ENCODE measurements at places on chromosomes 3 and 15. TPM values are rescaled to one million over a fixed set of nuclear protein-coding genes. Genes with fewer than 3 reads are reported as not detected.

DNA sequence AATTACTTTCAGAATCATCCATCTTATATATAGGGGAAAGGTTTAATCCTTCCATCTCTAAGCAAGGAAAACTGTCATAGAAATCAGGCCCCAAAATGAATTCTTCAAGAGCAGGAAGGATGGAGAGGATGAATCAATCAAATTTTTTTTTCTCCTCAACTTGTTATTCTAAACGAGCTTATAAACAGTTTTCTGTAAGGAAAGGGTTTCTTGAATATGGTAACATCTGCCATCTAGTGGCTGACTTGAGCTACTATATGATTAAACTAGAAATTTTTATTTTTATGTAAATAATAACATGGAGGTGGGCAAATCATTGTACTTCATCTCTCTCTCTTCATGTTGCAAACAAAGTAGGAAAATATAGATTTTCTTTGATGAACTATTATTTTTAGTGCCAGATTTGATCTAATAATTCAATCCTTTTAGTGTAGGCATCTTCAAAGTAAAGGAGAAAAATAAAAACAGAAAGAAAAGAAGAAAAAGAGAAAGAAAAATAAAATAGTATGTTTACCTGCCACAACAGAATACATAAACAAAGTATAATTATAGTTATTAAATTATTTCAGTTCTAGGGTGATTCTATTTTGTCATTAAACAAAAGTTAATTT, 146.6 kb downstream of the SERPINI1 start:
- peak; percentile 83 for DNase-seq

NANOGP8 gene
- total RNA-seq: not detected

LINGO1 gene
- total RNA-seq: not detected

GRCh38 chr3:87200060-87200647, 27.0 kb upstream of the CHMP2B start:
- DNase-seq: no peak

- peak; percentile 75 for DNase-seq
Measured at GRCh38 chr15:58227706-58228543, 89.7 kb downstream of the AQP9 start.

GRCh38 chr15:64854041-64854440, 12.3 kb downstream of the PLEKHO2 start:
- no peak for DNase-seq

- DNase-seq: no peak
Measured at GRCh38 chr3:103170651-103171050, 735.8 kb downstream of the ZPLD1 start.

C3orf22 gene
- total RNA-seq: not detected

CHST14 gene
- 15.3 TPM for total RNA-seq

DNA sequence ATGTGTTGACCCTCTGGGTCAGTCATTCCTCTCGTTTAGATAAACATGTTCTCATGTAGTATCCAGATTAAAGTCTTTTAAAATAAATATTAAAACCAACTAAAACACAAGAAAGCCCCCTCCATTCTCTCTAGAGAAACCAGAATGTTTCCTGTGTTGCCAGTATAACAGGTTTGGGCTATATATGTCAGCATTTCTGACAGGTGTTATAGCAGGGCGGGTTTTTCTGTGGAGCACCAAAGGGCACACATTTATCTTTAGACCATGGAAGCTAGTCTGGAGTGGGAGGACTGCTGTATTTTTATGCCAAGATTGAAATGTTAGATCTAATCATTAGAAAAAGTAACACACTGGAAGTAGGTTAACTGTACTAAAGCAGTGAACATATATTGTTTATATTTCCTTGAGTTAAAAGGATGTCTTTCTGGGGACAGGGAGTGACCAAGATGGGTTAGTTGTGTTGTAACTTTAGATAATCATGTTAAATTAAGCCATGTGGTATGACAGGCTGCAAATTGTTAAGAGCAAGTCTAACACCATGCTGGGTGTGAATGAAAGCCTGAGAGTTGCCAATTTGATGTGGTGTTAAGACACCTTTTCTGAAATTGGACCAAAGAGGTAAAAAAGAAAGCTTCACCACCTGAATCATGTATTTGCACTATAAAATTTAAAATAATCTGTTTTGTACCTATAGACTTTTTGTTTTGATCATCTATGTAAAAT, 15.6 kb downstream of the KCTD6 start:
- no peak for DNase-seq

DNA sequence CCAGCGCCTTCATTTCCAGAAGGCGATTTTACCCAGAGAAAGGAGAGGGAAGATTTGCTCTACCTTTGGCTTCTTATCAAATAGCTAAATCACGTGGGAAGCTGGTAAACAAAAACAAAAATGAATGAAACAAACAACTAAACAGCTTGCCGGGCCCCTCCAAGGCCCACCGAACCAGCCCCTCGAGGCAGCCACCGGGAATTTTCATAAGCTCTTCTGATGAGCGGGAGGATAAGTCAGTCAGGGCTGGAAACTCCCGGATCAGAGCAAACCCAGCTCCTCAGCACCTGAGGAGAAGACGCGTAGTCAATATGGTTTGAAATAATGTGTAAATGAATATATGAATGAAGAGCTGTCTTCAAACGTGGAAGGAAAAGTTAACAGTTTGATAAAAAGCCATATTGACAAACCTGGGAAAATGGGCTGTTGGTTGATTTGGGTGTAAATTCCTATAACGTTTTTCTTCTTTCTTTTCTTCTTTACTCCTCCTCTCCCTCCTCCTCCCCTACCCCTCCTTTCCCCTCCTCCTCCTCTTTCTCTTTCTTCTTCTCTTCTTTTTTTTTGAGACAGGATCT, 10.7 kb downstream of the RPLP1 start:
- no peak for DNase-seq

- no peak for DNase-seq
Measured at GRCh38 chr3:52094571-52095485, 38.5 kb upstream of the DUSP7 start.

PLS1 gene
- total RNA-seq: 7.2 TPM

DNA sequence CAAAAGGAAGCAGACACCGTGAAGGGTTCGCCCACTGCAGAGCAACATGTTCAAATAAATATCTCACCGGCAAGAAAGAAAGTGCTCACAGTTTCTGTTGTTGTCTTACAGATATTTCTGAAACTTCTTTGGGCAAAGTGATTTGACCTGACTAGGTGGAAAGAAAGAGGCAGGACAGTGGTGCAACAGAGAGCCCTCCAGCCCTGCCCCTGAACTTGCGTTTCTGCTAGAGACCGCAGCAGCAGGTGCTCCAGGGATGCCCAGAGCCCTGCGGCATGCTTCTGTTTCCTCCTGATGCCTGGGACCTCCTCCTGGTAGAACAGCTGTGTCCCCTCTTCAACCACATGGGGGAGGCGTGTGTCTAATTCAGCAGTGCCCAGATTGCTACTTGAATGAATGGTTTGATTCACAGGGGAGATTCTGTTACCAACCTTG, 123.4 kb downstream of the ATP10A start:
- peak; percentile 72 for DNase-seq

DNA sequence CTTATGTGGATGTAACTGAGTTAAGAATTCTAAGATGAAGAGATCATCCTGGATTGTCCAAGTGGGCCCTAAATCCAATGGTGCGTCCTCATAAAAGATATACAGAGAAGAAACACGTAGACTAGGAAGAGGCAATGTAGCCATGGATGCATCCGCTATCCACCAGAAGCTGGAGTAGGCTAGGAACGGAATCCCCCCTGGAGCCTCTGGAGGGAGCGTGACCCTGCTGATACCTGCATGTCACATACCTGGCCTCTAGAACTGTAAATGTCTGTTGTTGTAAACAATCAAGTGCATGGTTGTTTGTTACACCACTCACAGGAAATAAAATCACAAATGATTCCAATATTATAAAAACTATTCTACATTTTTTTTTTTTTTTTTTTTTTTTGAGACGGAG, 254.5 kb upstream of the RORA start:
- DNase-seq: no peak

- DNase-seq: no peak
Measured at GRCh38 chr15:55254916-55255679, 34.5 kb downstream of the RAB27A start.

DNA sequence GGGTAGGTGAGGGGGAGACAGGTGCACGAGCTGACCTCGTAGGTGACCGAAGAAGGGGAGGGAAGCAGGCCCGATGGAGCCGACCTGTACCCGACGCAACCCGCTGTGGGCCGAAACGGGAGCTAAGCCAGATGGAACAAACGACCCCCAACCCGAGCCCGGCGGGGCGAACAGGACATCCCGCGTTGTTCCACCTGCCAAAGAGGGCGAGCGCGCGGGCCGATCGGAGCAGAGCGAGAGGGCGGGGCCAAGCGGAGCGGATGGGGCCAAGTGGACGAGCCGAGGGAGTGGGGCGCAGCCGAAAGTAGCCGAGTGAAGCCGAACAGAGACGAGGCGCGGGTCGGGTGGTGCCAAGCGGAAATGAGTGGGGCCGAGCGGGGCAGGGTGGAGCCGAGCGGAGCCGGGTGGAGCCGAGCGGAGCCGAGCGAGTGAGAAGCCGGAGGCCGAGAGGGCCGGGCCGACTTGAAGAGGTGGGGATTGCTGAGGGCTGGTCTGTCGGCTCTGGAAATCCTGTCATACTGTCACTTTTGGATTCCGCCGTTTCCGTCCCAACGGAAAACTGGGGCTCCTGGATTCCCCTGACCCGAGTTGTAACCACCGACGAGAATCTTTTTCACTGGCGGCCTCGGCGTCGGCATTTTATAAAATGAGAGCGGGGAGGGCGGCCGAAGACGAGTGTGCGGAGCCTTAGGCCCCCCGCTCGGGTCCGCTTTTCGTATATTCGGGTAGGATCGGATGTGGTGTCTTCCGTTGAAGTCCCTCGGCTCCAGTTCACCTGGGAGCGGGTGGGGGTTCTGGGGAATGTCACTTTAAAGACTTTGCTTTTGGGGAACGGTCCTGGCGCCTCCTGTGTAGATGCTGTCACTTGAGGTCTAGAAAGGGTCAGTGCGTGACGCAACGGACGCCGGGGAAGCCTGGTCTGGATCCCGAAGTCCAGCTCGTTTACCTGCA, 15.6 kb upstream of the WNT7A start:
- DNase-seq: peak; percentile 82

KLHL6 gene
- 169 TPM for total RNA-seq

GRCh38 chr3:159559771-159560170, 428.9 kb upstream of the IL12A start:
- DNase-seq: no peak

MYZAP gene
- not detected for total RNA-seq

- no peak for DNase-seq
Measured at GRCh38 chr15:68192117-68192516, 13.0 kb downstream of the CALML4 start.

GRCh38 chr3:150582620-150583019, 20.5 kb upstream of the SELENOT start:
- DNase-seq: no peak

GRCh38 chr3:77158730-77159581, 119.1 kb downstream of the ROBO2 start:
- no peak for DNase-seq

- no peak for DNase-seq
Measured at GRCh38 chr3:116048991-116049390, 396.3 kb downstream of the LSAMP start.

DNA sequence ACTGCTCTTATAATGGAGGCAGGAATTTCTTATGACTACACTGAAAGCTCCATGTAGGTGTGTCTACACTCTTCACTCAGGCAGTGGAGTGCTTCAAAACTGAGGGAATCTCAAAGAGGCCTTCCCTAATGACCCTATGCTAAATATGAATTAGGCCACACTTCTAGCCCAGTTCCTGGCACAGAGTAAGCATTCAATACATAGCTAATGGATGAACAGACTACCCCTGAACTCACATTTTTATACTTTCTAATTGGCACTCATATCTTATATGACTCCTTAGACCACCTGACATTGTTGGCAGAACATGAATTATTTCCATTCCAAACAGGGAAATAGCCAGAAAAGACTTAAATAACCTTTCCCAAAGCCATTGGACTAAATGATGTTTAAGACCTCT, 3.4 kb downstream of the RARRES1 start:
- no peak for DNase-seq

SLC30A4 gene
- 3.5 TPM for total RNA-seq

FGD5 gene
- not detected for total RNA-seq

DNA sequence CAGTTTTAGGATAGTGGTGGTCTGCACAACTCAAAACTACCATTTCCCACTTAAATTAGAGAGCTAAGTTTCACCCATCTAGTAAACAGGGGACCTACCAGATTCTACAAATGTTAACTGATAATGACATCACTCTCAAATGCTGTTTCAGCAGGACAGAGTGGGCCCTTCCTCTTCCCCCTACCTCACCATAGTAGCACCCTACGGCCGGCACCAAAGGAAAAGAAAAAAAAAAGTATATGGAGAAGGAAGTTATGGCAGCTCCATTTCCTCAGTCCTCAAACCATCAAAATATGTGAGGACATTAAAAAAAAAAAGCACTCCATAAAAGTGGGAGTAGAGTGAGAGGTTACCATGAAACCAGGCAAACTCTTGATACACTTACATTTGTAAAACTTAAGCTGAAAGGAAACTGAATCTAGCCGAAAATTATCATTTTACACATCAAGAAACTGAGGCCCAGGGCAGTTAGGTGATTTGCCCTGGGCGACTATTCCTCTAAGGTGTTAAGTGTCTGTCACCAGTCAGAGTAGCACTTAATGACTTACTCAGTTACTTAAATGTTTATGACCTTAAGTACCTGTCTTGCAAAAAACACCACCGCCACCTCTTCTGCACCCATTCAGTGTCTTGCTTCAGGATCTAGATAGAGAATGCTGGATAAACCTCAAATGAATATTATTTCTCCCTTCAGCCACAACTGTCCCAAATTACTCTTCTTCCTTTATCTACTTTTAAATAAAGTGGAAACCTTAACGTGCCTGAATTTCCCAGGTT, 2.7 kb downstream of the MSL2 start:
- DNase-seq: peak; percentile 35

SNTN gene
- not detected for total RNA-seq

DNA sequence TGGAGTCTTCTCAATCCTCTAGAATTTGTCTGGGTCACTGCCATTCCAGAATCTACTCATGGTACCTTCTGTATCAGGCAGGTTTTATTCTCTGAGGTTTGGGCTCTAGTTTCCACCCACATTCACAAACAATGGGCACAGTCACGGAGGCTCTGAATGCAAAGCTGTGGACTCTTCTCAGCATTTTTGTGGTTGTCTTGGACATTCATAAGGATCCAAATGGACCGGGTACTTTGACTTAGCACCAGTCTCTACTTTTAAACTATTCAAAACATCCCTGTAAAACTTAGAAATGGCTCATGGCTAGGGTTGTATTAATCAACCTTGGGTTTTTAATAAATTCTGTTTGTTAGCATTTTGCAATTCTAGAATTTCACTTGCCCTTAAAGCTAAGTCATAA, 277.9 kb upstream of the THBS1 start:
- no peak for DNase-seq

DNA sequence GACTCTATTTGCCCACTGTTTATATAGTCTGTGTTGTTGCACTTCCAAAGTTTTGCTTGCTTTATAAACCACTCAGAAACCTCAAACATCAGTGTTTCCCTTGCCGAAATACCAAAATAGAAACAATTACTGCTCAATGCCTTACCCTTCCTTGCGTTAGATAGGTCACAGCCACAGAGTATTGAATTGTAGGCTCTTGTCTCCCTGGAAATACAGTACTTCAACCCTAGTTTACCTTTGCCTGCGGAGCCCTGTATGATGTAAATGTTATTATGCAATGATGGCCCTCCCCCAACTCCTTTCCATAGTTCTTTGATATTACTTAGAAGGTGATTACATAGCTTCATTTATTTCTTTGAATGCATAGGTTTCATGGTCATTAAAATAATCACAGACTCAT, 44.2 kb downstream of the SOX2 start:
- DNase-seq: no peak

- no peak for DNase-seq
Measured at GRCh38 chr3:184180165-184180564, 5.5 kb downstream of the AP2M1 start.

All from OCI-LY7 (cell line).